Hematopoietic multipotent progenitor cell treated with erythropoietin and hydrocortisone succinate and interleukin-3 and kit ligand, for 6 days (in vitro differentiated cells): ENCODE measurements at places on chromosomes 7 and 10.
A peak's percentile ranks its signal among the peaks of the same experiment; 100 is the strongest.

DNA sequence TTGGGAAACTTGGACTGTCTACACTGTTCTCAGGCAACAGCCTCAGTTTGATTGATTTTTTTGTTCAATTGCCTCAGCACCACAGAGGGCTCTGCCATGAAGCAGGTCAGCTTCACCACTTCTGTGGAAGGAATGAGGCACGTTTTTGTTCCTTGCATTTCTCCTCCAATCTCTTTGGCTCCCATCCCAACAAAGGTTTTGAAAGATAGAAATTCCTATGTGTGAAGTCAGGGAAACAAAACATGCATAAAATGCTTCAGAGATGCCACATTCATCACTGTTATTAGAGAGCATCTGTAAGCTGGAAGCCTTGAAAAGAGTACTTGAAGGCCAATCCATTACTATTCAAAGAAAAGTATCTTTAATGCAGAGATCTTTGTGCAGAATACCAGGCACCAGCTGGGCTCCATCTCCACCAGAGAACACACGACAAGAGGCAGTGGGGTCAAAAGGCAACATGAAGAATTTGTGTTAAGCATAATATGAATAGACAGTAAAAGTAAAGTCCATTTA lies 249.1 kb upstream of the LYZL1 start:
- DNase-seq, result no peak

- DNase-seq, result no peak
Measured at GRCh38 chr10:110634527-110635209, 9.5 kb upstream of the RBM20 start.

- no peak for DNase-seq
Measured at GRCh38 chr10:58412502-58412961, 27.3 kb downstream of the TFAM start.

DNA sequence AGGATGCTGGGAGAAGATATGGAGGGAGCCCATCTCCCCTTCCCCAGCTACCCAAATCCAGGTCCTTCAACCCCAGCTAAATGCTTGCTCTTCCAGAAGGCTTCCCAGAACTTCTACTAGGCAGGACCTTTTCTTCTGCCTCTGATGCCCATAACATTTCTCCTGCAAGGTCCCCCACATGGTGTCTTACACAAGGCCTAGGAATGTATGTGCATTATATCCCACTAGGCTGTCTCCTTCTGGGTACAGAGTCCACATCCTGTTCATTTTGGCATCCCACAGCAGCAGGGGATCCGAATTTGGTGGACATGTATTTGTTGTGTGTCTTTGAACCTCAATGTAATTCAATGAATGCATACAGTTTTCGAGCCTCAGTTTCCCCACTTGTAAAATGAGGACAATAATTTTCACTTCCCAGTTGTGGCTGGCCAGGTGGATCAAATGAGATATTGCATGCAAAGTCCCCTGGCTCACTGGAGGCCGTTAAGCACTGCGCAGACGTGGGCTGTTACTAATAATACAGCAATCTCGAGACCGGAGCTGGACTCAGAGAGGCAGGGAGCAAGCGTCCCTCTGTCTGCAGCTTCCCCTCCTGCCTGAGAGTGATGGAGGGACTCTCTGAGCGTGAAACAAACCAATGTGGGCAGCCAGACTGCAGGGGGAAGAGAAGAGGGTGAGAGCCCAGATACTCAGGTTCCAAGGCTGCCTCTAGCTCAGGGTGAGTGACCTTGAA lies 18.6 kb upstream of the YWHAG start:
- DNase-seq, result no peak

- no peak for DNase-seq
Measured at GRCh38 chr7:142805350-142806021, 34.7 kb downstream of the PRSS2 start.

DNA sequence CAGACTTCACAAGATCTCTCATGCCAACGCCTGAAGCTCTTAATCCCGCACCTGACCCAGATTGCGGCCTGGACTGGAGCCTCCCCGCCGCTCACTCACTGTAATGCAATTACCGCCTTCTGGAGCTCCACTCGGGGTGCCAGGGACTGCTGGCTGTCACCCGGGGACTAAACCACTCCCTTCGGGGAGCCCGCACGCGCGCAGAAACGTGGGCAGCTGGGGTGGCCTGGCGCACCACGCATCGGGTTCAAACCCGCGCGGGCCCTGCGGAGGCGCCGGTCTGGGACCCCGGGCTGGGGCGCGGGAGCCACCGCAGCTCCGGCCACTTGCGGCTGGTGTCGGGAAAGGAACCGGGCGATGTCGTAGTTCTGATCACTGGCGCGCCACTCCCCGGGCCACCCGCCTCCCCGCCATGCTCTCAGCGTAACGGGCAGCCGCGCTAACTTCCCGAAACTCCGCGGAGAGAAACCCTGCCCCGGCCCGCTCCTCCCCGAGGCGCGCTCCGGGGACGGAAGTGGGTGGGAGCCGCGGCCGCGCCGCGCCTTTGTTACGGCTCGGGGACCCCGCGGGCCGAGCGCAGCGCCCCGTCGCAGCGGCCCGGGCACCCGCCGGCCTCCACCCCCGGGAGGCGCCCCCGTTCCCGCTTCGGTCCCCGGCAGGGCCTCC lies 100.3 kb upstream of the SVIL start:
- peak; percentile 63 for DNase-seq

DNA sequence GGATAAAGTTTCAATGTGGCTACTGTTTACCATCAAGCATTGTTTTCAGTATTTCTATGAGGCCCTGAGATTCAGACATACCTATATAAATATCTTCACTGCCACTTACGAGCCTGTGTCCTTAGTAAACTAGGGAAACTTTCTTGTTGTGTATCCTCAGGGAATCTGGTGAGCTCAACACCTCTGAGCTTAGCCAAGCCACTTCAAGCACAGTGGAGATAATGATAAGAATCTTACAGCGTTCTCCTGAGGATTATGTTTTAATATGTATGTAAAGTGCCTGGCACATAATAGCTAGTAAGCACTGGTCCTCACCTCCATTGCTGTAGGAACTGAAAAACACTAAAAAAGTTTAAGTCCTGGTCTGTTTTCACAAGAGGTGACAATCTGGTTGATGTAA lies 268.3 kb downstream of the SKIDA1 start:
- no peak for DNase-seq

DNA sequence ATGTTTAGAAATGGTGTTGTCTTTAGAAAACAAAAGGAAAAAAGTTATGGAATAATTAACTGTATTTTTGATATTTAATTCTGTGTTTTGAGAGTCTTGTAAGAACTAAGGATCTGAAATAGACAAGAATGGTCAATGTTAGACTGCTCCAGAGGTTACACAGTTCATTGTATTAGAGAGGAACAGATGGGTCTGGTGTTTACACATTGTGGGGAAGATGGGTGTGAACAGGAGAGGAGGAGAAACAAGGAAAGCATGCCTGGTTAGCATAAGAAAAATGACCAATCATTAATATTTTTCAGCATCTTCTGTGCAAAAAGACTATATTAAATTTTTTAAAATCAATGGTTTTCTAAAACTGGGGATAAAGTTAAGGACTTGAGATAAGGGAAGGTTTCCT lies 11.9 kb downstream of the MEOX2 start:
- DNase-seq, result no peak

DNA sequence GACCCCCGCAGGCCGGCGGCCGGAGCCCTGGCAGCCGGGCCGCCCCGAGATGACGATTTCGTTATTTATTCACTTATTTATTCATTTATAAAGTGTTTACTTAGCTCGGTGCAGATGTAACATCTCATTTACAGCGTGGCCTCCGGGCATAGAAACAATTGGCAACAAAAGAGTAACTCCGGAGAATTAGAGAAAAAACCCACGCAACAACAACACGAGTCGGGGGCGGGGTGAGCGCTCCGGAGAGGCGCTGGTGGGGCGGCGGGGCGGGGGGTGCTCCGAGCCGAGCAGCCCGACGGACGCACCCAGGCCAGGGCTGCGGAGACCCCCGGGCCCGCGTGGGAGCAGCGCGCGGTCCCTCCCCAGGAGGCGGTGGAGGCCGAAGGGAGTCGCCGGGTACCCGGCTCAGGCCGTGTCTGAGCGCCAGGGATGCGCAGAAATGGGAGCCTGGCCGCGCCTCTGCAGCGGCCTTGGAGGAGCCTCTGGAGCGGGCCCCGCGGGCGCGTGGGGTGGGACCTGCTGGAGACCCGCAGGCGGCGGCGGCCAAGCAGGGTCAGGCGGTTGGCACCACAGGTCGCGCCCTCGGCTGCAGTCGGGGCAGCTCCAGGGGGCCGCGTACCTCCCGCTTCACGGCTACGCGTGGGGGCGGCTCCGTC lies 14.3 kb downstream of the UNCX start:
- no peak for DNase-seq

- no peak for DNase-seq
Measured at GRCh38 chr10:19077276-19077675, 28.7 kb downstream of the MALRD1 start.

GRCh38 chr7:96968981-96969380 lies 36.4 kb upstream of the DLX6 start:
- DNase-seq, result no peak

- no peak for DNase-seq
Measured at GRCh38 chr10:49066944-49067730, 48.2 kb downstream of the VSTM4 start.

- peak; percentile 24 for DNase-seq
Measured at GRCh38 chr7:141674702-141675101, 27.3 kb downstream of the DENND11 start.

GRCh38 chr7:44637788-44638594 lies 31.6 kb downstream of the OGDH start:
- peak; percentile 93 for DNase-seq

- DNase-seq, result peak; percentile 60
Measured at GRCh38 chr10:118737603-118738302, 17.0 kb downstream of the CACUL1 start.

GRCh38 chr10:60532696-60533468 lies 143.2 kb upstream of the ANK3 start:
- no peak for DNase-seq

GRCh38 chr10:132076578-132077081 lies 10.9 kb downstream of the JAKMIP3 start:
- DNase-seq, result no peak

- no peak for DNase-seq
Measured at GRCh38 chr10:70317272-70317942, 33.6 kb upstream of the NPFFR1 start.

- no peak for DNase-seq
Measured at GRCh38 chr10:32360241-32360640, 13.3 kb upstream of the EPC1 start.

- DNase-seq, result no peak
Measured at GRCh38 chr10:14477408-14477710, 146.6 kb upstream of the FRMD4A start.

DNA sequence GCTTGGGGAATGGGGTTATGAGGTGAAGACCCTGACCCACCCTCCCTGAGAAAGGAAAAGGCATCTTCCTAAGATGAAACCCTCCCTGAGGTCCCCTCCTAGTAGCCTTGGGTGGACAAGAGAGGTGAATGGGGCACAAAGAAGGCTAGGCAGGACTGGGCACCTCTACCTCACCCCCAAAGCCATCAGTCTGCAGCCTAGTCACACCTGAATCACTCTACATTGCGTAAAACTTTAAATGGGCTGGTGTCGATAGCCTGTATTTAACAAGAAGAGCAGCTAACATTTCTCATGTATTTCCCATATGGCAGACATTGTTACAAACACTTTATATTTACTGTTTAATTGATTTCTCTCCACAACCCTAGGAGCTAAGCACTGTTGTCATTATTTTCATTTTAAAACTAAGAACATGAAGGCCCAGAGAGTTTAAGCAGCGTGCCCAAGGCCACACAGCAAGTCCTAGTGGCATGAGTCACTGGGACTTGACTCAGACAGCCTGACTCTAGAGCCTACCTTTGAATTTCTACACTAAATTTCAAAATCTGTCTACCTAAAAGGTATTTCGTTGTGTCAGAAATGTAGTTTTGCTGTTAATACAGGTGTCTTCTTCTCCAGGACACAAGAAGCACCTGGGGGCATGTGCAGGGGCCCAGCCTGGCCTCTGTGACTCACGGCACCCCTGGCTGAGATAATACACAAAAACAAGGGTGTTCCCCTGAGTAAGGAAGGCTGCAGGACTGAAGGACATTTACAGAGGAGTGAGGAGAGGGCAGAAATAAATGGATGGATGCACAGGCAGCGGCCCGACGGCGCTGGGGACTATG lies 3.4 kb downstream of the AOC1 start:
- no peak for DNase-seq

- DNase-seq, result no peak
Measured at GRCh38 chr7:70867513-70867912, 264.4 kb upstream of the GALNT17 start.

- no peak for DNase-seq
Measured at GRCh38 chr10:102436312-102436711, 3.9 kb upstream of the CUEDC2 start.

- peak; percentile 56 for DNase-seq
Measured at GRCh38 chr7:29866490-29866930, 60.2 kb downstream of the WIPF3 start.

- no peak for DNase-seq
Measured at GRCh38 chr7:22713463-22713862, 13.5 kb upstream of the IL6 start.

GRCh38 chr10:114470361-114470760 lies 66.1 kb upstream of the AFAP1L2 start:
- DNase-seq, result no peak

GRCh38 chr7:23600236-23600635 lies 3.1 kb downstream of the CCDC126 start:
- DNase-seq, result no peak

- DNase-seq, result no peak
Measured at GRCh38 chr7:76254781-76255180, 47.7 kb upstream of the HSPB1 start.

DNA sequence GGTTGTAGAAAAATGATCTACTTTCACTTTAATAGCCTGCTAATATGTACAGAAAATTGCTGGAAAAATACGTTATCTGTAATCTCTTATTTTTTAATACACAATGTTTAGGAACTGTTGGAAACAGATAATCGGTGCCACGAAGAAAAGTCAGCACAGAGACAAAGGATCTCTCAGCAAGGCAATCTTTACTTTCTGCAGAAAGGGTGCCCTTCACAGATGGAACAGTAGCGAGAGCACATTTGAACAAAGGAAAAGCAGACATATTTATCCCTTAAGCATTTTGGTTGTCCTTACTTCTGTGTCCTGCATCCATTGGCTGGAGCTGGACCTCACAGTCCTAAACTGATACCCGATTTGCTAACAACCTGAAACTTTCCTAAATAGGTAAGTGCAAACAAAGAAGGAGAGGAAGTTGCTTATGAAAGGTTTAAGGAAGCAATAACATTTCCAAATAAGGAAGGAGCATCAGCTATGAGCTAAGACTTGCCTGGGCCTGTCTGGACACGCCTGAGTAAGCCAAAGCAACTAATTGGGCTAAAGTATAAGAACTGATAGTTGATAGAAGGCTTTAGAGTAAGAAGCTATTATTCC lies 640.0 kb downstream of the SH2D4B start:
- DNase-seq, result no peak
